CD4-positive, alpha-beta memory T cell (primary cell): ENCODE measurements at places on chromosomes 13 and 19. TPM values are rescaled to one million over a fixed set of nuclear protein-coding genes. Genes with fewer than 3 reads are reported as not detected.

The RINL gene
- total RNA-seq, result 64.4 TPM

The PEG3 gene
- not detected for total RNA-seq

The BORA gene
- 7.2 TPM for total RNA-seq

DNA sequence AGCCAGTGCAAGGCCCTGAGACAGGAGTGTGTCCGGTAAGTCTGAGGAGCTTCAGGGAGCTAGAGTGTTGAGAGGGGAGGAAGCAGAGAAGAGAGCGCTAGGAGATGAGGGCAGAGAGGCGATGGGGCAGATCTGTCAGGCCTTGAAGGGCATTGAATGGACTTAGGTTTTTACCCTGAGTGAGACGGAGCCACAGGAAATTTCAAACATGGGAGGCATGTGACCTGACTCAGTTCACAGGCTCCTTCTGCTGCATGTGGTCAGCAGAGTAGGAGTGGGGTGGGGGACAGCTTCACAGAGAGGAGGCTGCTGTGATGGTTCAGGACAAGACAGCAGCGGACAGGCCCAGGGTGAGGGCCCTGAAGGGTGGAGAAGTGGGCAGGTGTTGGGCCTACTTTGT lies 2.5 kb upstream of the FAM98C start:
- DNase-seq, result no peak

The ZNF99 gene
- not detected for total RNA-seq
